CD4-positive, alpha-beta memory T cell (primary cell): ENCODE measurements at places on chromosomes 6 and 20. TPM values are rescaled to one million over a fixed set of nuclear protein-coding genes. Genes with fewer than 3 reads are reported as not detected.
A peak's percentile ranks its signal among the peaks of the same experiment; 100 is the strongest.

The SOX4 gene
- 0.12 TPM for total RNA-seq

DNA sequence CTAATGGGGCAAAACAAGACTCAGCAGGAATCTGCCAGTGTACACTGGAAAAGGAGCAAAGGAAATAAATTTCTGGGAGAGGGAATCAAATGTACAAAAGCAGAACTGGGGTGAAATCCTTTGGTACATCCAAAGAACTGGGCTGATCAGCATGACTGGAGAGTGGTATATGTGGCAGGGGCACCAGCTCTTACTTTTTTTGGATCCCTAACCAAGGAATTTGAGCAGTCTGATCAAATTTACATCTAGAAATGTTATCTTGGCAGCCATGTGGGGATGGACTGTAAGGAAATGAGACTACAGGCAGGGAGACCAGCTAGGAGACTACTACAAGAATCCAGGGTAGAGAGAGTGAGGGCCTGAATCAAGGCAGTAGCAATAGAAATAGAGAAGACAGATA lies 1.2 kb upstream of the ZSCAN31 start:
- no peak overlapping the region for H3K27ac ChIP-seq
- H3K4me3 ChIP-seq = peak overlapping the region; percentile 85
- no peak for DNase-seq
- H3K36me3 ChIP-seq = no peaks in the 10 kb centered on the region
- no peaks in the 10 kb centered on the region for H3K27me3 ChIP-seq

- no peak overlapping the region for H3K4me3 ChIP-seq
- no peak overlapping the region for H3K27ac ChIP-seq
- DNase-seq = no peak
- H3K27me3 ChIP-seq = no peaks in the 10 kb centered on the region
- no peaks in the 10 kb centered on the region for H3K36me3 ChIP-seq
These were observed 78.4 kb downstream of the AHI1 start for GRCh38 chr6:135419162-135419561.

The HLA-DOA gene
- total RNA-seq = 1.4 TPM

GRCh38 chr6:10136636-10137035 lies 278.2 kb downstream of the TFAP2A start:
- DNase-seq = no peak
- H3K4me1 ChIP-seq = no peaks in the 10 kb centered on the region
- peaks cover 3% of the 10 kb centered on the region for H3K27me3 ChIP-seq
- H3K36me3 ChIP-seq = no peaks in the 10 kb centered on the region
- H3K27ac ChIP-seq = no peak overlapping the region
